ENCODE measurements at places on chromosomes 3 and 15.

- H3K27me3 ChIP-seq, result no peaks in the 10 kb centered on the region
- H3K36me3 ChIP-seq, result peaks cover 23% of the 10 kb centered on the region
- no peak overlapping the region for H3K27ac ChIP-seq
- no peak overlapping the region for H3K4me3 ChIP-seq
- DNase-seq, result no peak
These were observed 12.7 kb upstream of the PTPN9 start for GRCh38 chr15:75591655-75592364.

DNA sequence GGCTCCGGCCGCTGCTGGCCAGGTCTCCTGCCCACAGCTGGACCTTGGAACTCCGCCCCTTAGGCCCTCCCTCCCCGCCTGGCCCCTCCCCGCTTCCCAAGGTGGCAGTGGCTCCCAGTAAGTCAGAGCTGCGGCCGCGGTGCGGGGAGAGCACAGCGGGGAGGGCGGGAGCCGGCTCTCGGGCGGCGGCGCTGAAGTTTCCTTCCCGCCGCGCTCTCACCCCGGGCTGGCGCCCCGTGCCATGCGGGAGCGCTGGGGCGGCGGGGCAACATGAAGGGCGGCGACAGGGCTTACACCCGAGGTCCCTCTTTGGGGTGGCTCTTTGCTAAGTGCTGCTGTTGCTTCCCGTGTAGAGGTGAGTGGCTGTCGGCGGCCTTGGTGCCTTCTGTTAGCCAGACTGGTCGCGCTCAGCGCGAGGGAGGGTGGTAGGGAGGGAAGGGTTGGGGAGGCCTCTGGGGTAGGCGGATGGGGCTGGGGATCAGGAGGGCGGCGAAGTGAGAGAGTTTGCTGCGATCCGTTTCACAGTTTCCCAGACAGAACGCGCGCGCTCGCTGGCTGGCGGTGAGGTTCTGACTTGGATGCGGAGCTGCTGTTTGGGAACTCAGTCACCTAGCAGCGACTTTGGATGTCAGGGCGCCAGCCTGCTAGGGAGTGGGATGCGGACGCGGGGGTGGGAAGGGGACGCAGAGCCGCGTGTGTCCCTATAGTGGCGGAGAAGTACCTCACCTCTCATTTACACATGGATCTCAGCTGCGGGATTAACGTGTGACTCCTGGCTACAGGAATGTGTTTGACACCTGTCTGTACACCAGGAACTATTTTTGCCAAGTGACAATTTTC lies 145.5 kb upstream of the UMPS start:
- H3K4me3 ChIP-seq, result no peak overlapping the region
- no peak overlapping the region for H3K27ac ChIP-seq
- H3K4me1 ChIP-seq, result no peaks in the 10 kb centered on the region
- no peak for DNase-seq

GRCh38 chr3:48151058-48151806 lies 37.0 kb downstream of the CDC25A start:
- no peak overlapping the region for H3K4me3 ChIP-seq
- H3K27me3 ChIP-seq, result no peaks in the 10 kb centered on the region
- no peak overlapping the region for H3K27ac ChIP-seq

GRCh38 chr15:38613085-38613484 lies 48.5 kb upstream of the RASGRP1 start:
- no peak overlapping the region for H3K4me3 ChIP-seq
- H3K27me3 ChIP-seq, result no peaks in the 10 kb centered on the region
- no peak overlapping the region for H3K27ac ChIP-seq
- DNase-seq, result peak; percentile 27
- H3K36me3 ChIP-seq, result no peaks in the 10 kb centered on the region
- H3K4me1 ChIP-seq, result peaks cover 17% of the 10 kb centered on the region

DNA sequence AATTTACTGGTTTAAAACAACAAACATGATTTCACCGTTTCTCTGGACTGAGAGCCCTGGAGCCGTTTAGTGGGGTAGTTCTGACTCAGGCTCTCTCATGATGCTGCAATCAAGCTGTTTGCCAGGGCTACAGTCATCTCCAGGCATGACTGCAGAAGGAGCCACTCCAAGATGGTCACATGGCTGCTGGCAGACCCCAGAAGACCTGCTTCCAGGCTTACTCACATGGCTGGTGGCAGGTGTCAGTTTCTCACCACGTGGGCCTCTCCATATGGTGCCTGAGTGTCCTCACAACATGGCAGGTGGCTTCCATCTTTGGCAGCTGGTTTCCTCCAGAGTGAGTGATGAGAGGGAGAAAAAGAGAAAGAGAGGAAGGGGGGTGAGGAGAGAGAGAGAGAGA lies 378.3 kb upstream of the RGMA start:
- no peaks in the 10 kb centered on the region for H3K36me3 ChIP-seq
- H3K4me1 ChIP-seq, result peaks cover 10% of the 10 kb centered on the region
- H3K4me3 ChIP-seq, result no peak overlapping the region

- no peaks in the 10 kb centered on the region for H3K27me3 ChIP-seq
- H3K36me3 ChIP-seq, result no peaks in the 10 kb centered on the region
- peaks cover 28% of the 10 kb centered on the region for H3K4me1 ChIP-seq
- DNase-seq, result peak; percentile 76
These were observed 41.6 kb upstream of the STRIT1 start for GRCh38 chr3:155334914-155335723.

GRCh38 chr3:149421764-149422163 lies 44.3 kb upstream of the TM4SF1 start:
- H3K27ac ChIP-seq, result no peak overlapping the region
- H3K4me1 ChIP-seq, result no peaks in the 10 kb centered on the region
- no peak for DNase-seq
- H3K27me3 ChIP-seq, result no peaks in the 10 kb centered on the region
- H3K36me3 ChIP-seq, result no peaks in the 10 kb centered on the region
- H3K4me3 ChIP-seq, result no peak overlapping the region

DNA sequence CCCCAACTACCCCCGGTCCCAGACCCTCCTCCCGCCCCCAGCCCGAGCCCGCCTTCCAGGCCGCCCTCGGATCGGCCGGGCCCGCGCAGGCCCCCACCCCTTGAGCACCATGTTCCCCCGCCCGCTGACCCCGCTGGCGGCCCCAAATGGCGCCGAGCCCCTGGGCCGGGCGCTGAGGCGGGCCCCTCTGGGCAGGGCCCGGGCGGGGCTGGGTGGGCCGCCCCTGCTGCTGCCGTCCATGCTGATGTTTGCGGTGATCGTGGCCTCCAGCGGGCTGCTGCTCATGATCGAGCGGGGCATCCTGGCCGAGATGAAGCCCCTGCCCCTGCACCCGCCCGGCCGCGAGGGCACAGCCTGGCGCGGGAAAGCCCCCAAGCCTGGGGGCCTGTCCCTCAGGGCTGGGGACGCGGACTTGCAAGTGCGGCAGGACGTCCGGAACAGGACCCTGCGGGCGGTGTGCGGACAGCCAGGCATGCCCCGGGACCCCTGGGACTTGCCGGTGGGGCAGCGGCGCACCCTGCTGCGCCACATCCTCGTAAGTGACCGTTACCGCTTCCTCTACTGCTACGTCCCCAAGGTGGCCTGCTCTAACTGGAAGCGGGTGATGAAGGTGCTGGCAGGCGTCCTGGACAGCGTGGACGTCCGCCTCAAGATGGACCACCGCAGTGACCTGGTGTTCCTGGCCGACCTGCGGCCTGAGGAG lies 472 bp downstream of the CHST14 start:
- no peaks in the 10 kb centered on the region for H3K27me3 ChIP-seq
- DNase-seq, result no peak
- H3K4me1 ChIP-seq, result peaks cover 25% of the 10 kb centered on the region
- peak overlapping the region; percentile 24 for H3K27ac ChIP-seq
- H3K4me3 ChIP-seq, result peak overlapping the region; percentile 62

GRCh38 chr3:140187656-140188221 lies 252.8 kb downstream of the CLSTN2 start:
- H3K27me3 ChIP-seq, result no peaks in the 10 kb centered on the region
- no peaks in the 10 kb centered on the region for H3K4me1 ChIP-seq
- no peak overlapping the region for H3K27ac ChIP-seq
- no peak overlapping the region for H3K4me3 ChIP-seq
- DNase-seq, result no peak

DNA sequence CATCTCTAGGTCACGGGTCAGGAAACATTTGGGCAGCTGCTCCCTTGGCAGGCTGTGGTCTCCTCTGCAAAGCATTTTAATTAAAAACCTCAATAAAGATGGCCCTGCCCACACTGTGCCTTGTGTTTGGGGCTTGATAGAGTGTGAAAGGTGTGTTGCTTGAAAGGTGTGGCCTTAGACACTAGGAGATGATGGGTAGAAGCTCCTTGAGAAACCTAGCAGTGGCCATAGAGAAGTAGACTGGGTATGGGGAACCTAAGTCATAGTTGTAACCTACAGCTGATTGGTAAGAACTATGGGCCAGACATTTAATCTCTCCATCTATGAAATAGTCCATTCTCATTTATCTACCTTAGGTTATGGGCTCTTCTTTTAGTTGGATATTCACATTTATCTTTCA lies 3.3 kb downstream of the JAGN1 start:
- no peak overlapping the region for H3K27ac ChIP-seq
- no peak for DNase-seq
- peaks cover 26% of the 10 kb centered on the region for H3K4me1 ChIP-seq
- peaks cover 22% of the 10 kb centered on the region for H3K36me3 ChIP-seq
- no peaks in the 10 kb centered on the region for H3K27me3 ChIP-seq

- H3K27me3 ChIP-seq, result no peaks in the 10 kb centered on the region
- H3K4me1 ChIP-seq, result 0 out of 2 replicates have a peak, but pooled peaks cover 3% of the 10 kb centered on the region
- no peak for DNase-seq
- no peak overlapping the region for H3K27ac ChIP-seq
These were observed 25.1 kb upstream of the HERC1 start for GRCh38 chr15:63858881-63859280.

GRCh38 chr15:39472621-39473297 lies 108.1 kb upstream of the THBS1 start:
- no peak overlapping the region for H3K4me3 ChIP-seq
- H3K27me3 ChIP-seq, result peaks cover 4% of the 10 kb centered on the region
- H3K27ac ChIP-seq, result no peak overlapping the region
- no peaks in the 10 kb centered on the region for H3K36me3 ChIP-seq
- H3K4me1 ChIP-seq, result no peaks in the 10 kb centered on the region
- DNase-seq, result no peak

DNA sequence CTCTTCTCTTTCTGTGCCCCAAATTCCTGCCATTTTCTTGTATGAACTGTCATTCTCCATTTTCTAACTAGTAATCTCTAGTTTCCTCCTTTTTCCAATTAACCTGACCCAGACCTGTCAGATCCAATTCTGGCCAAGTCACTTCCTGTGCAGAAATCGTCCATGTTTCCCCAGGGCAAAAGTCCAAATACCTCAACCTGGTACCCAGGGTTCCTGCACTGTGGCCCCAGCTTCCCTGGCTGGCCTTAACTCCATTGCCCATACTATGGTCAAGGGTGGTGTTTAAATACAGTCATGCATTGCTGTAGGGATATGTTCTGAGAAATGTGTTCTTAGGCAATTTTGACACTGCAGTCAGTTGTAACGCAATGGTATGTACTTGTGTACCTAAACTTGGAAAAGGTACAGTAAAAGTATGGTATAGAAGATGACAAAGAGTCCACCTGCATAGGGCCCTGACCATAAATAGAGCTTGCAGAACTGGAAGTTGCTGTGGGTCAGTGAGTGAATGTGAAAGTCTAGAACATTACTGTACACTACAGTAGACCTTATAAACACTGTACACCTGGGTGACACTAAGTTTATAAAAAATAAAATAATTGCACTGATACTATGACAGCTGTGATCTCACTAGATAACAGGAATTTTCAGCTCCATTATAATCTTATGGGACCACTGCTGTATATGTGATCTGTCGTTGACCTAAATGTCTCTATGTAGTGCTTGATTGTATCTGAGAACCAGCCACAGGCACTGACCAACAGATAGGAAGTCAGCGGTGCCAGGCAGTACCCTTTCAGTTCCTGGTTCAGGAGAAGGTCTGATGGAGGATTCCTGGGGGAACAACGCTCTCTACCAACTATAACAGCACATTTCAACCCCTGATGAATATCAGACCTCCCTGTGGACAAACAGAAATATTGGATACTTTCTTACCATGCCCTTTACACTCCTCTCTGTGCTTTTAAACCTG lies 336.1 kb upstream of the PROK2 start:
- DNase-seq, result no peak
- no peak overlapping the region for H3K4me3 ChIP-seq

Data from DND-41 (cell line).